Fibroblast of the aortic adventitia (primary cell): ENCODE measurements at places on chromosomes 11 and 22. TPM values are rescaled to one million over a fixed set of nuclear protein-coding genes. Genes with fewer than 3 reads are reported as not detected.

The ALX4 gene
- not detected in 2 replicates for total RNA-seq

The ELF5 gene
- total RNA-seq, result not detected in 2 replicates

The TEX54 gene
- 0.54 TPM in 1 of 2 replicates, not detected in the other for total RNA-seq

The FAM111B gene
- total RNA-seq, result 0.41 and 42.9 TPM in 2 replicates

The NPTXR gene
- 1.3 and 2.0 TPM in 2 replicates for total RNA-seq

The ARHGAP1 gene
- total RNA-seq, result 52.3 and 65.2 TPM in 2 replicates

The MYRF gene
- total RNA-seq, result 0.16 and 0.18 TPM in 2 replicates

The CECR2 gene
- 0.49 TPM in 1 of 2 replicates, not detected in the other for total RNA-seq

The LRRC75B gene
- 4.0 and 6.0 TPM in 2 replicates for total RNA-seq

The INS gene
- total RNA-seq, result not detected in 2 replicates

The CALCA gene
- not detected in 2 replicates for total RNA-seq

The APLNR gene
- not detected in 2 replicates for total RNA-seq

The PDE3B gene
- 0.82 and 2.8 TPM in 2 replicates for total RNA-seq

The DDT gene
- 36.4 and 82.9 TPM in 2 replicates for total RNA-seq

The ELMOD1 gene
- total RNA-seq, result 0.36 and 0.90 TPM in 2 replicates

The COMMD9 gene
- 31.3 and 39.9 TPM in 2 replicates for total RNA-seq

The NCAM1 gene
- total RNA-seq, result 3.0 and 23.6 TPM in 2 replicates

The HSPB2 gene
- 1.5 and 3.3 TPM in 2 replicates for total RNA-seq

The P2RX6 gene
- total RNA-seq, result 0.63 and 5.9 TPM in 2 replicates

The OR8A1 gene
- total RNA-seq, result not detected in 2 replicates

The DERL3 gene
- 0.36 TPM in 1 of 2 replicates, not detected in the other for total RNA-seq
